Immature natural killer cell (primary cell): ENCODE measurements at places on chromosomes 1 and 21. TPM values are rescaled to one million over a fixed set of nuclear protein-coding genes. Genes with fewer than 3 reads are reported as not detected.

The CFHR5 gene
- not detected for polyA plus RNA-seq

DNA sequence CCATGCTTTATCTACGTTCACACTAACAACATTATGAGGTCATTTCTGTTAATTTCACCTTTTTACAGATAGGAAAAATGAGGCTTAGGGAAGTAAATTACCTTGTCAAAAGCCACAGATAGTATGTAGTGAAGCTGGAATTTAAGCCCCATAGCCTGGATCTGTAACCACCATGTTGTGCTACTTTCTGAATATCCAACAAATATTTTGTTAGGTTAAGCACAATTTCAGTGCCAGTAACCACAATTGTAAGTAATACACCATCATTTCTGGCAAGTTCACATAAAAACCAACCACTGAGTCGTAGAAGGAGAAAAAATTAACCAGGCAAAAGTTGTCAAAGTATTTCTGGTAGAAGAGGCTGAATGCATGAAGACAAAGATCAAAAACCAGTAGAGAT is 593.1 kb upstream of the CAMK1G start:
- H3K27me3 ChIP-seq = peaks cover 3% of the 10 kb centered on the region
- no peak overlapping the region for H3K27ac ChIP-seq
- no peak overlapping the region for H3K4me3 ChIP-seq
- no peak for DNase-seq

The NOS1AP gene
- polyA plus RNA-seq = not detected

The MANEAL gene
- 1.5 TPM for polyA plus RNA-seq

- DNase-seq = no peak
- H3K36me3 ChIP-seq = peaks cover 6% of the 10 kb centered on the region
Observed at GRCh38 chr1:29179641-29180184, 2.0 kb downstream of the SRSF4 start.

DNA sequence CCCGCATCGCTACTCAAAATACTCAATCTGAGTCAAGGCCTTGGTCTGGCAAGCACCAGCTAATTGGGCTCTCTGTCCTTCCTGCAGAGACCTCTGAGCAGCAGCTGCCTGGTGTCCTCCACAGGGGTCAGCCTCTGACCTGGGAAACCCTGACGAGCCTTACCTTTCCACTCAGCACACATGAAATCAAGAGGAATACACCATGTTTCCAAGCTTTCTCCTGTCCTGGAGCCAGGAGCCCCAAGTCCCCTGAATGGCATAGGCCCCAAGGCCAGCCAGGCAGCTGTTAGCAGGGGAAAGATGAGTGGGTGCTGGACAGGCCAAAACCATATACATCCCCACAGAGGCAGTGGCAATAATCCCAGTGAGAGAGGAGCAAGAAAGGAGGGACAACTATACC is 27.2 kb upstream of the TSPEAR start:
- no peaks in the 10 kb centered on the region for H3K36me3 ChIP-seq
- H3K27ac ChIP-seq = no peak overlapping the region
- peaks cover 3% of the 10 kb centered on the region for H3K27me3 ChIP-seq
- no peaks in the 10 kb centered on the region for H3K4me1 ChIP-seq
- DNase-seq = no peak

- no peaks in the 10 kb centered on the region for H3K36me3 ChIP-seq
- no peak overlapping the region for H3K4me3 ChIP-seq
- H3K27ac ChIP-seq = no peak overlapping the region
- no peak for DNase-seq
Observed at GRCh38 chr1:38194472-38194871, 147.9 kb upstream of the POU3F1 start.

DNA sequence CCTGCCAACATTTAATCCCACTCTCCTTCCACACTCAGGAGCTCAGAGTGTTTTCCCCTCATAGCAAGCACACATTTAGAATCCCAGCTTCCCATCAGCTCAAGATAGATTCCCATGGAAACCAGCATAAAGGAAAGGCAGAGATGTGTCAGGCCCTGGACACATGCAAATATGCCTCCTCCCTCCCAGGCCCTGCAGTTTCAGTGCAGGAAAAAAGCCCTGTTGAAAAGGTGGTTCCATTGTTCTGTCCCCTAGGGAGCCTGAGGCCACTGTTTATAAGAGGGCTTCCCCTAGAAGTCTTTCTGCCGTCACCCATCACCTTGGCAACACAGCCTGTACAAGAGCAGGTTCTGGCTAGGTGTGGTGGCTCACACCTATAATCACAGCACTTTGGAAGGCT is 3.6 kb downstream of the CACNA1S start:
- no peaks in the 10 kb centered on the region for H3K36me3 ChIP-seq
- H3K27me3 ChIP-seq = no peaks in the 10 kb centered on the region
- no peaks in the 10 kb centered on the region for H3K4me1 ChIP-seq
- H3K27ac ChIP-seq = no peak overlapping the region

GRCh38 chr1:66563094-66563800 is 29.3 kb downstream of the SGIP1 start:
- no peak overlapping the region for H3K4me3 ChIP-seq
- no peaks in the 10 kb centered on the region for H3K4me1 ChIP-seq
- H3K27ac ChIP-seq = no peak overlapping the region

DNA sequence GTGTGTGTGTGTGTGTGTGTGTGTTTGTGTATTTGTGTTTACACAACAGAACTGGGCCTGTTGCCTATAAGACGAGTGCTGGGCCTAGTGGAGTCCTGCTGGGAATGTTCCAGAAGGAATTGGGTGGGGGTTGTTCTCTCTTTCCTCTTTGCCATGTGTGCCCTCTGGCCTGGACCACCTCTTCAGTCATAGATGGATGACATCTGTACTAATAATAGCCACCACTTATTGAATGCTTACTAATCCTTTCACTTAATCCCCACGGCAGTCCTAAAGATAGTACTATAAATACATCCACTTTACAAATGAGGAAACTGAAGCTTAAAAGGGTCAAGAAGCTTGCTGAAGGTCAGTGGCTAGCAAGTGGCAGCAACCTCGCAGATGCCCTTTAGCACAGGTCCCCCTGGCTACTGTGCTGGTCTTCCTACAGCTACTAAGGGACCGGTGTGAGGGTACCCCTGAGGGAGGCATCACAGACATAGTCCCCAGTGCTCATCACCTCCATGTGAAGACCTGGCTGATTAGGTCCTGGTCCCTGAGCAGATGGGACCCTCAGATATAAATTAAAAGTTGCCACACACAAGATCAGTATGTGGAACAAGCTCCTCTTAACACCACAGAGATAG is 55.2 kb upstream of the KIF1B start:
- DNase-seq = no peak
- H3K27me3 ChIP-seq = no peaks in the 10 kb centered on the region
- H3K4me3 ChIP-seq = no peak overlapping the region
- peaks cover 2% of the 10 kb centered on the region for H3K4me1 ChIP-seq

The NCF2 gene
- 1.5 TPM for polyA plus RNA-seq
